ENCODE measurements at places on chromosomes 1 and 21.

GRCh38 chr1:109918671-109919070 is 8.0 kb downstream of the CSF1 start:
- DNase-seq, result no peak

DNA sequence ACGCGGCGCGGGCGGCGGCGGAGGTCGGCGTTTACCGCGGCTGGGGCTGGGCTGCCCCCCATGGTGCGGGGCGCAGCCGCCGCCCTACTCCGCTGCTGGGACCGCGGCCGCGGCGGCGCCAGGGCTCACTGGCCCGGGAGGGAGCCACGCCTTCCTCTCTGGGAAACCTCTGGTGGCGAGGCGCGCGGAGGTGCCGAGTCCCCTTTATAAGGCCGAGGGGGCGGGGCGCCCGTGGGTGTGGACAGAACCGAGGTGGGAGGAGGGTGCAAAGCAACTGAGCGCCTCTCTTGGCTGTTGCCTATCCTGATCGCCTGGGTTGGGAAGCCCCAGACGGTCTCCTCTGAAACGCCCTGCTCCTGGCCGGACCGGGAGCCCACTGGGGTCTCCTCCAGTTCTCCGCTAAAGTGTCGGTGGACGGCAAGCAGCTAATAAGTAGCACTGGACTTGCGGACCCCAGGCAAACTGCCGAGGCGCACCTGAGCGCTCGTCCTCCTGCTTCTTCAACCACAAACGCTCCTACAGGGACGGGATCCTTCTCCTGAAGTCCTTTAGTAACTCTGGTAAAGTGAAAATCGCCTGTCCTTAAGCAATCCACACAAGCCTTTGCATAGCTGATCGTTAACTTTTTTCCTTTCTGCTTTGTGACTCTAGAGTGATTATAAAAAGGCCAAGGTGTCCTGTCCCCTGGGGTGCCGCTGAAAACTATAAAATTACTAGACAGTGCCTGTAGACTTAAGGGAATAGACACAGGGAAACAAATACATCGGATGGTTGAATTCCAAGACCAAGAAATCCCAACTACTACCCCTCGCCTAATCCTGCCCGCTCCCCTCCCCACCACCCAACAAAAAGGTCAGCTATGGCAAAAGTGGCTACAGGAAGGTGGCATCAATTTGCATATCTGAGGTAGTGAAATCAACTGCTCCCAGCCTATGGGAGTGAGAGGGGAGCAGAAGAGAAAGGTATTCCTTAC is at the start of gene PTGER3:
Gene PTGER3 (minus strand): TSS at position 182 of the 973 bp plus-strand sequence. CDS start 239 bp downstream, outside the sequence.
- DNase-seq, result no peak

DNA sequence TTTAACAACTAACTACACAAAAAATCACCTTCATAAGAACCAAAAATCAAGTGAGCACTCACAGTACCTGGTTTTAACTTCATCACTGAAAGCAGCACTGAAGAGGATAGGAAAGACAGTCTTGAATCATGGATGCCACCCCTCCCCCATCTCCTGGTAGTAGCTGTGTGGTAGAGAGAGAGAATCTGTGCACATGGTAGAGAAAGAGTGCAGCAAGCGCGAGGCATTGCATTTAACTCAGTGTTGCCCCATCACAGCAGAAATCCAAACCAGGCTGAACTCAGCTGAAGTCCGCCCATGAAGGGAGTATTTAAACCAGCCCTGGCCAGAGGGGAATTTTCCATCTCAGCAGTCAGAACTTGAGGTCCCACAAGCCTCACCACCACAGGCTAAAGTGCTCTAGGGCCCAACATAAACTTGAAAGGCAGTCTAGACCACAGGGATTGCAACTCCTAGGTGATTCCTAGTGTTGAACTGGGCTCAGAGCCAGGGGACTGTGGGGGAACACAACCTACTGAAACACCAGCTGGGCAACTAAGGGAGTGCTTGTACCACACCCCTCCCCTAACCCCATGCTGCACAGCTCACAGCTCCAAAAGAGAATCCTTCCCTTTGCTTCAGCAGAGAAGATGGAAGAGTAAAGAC is 38.4 kb downstream of the VAV3 start:
- DNase-seq, result no peak

GRCh38 chr21:45392573-45392971 is 12.4 kb upstream of the COL18A1 start:
- no peak for DNase-seq

- DNase-seq, result no peak
Observed at GRCh38 chr1:165543532-165544438, at the start of gene LRRC52. Gene LRRC52, plus strand, starts transcription at chr1:165544000. Its CDS starts 297 bp downstream, at chr1:165544297.

DNA sequence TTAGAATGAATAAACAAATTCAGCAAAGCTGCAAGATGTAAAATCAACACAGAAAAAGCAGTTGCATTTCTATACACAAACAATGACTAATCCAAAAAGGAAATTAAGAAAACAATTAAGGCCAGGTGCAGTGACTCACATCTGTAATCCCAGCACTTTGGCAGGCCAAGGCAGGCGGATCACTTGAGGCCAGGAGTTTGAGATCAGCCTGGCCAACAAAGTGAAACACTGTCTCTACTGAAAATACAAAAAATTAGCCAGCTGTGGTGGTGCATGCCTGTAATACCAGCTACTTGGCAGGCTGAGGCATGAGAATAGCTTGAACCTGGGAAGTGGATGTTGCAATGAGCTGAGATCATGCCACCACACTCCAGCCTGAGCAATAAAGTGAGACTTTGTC is 22.3 kb downstream of the THEM4 start:
- no peak for DNase-seq

DNA sequence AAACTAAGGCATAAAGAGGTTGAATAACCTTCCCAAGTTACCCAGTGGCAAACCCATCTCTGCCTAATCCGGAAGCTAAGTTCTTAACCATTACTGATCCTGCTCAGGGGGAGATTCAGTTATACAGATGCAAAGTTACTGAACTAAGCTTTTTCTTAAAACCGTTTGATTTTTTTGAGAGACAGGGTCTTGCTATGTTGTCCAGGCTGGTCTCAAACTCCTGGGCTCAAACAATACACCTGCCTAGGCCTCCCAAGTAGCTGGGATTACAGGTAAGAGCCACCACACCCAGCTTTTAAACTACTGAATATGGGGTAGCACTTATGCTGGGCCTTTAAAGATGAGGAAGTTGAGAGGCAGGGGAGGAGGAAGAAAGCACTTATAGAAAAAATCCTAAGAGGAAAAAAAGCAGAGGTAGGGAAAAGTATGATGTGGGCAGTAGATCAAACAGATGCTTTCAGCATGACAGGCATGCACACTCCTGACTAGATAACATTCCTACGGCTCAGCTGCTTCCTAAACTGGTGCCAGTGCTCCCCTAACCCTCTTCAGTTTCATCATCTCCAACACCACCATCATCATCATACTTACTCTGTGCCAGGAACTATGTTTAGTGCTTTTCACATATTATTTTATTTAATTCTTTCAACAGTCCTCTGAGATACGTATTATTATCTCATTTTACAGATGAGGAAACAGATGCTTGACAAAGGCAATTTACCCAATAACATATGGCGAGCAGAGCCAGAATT is 5.8 kb downstream of the PAFAH2 start:
- DNase-seq, result no peak
